ENCODE measurements at places on chromosomes 5 and 9.

- no peak for DNase-seq
These were observed 151.0 kb upstream of the PAPPA start for GRCh38 chr9:116002624-116003023.

GRCh38 chr9:98594546-98595160 lies 114.1 kb downstream of the GABBR2 start:
- no peak for DNase-seq

GRCh38 chr5:32339878-32340277 lies 27.1 kb upstream of the MTMR12 start:
- DNase-seq, result no peak

GRCh38 chr5:32110111-32110696 lies 63.9 kb downstream of the GOLPH3 start:
- DNase-seq, result no peak

- DNase-seq, result no peak
These were observed 51.9 kb upstream of the SH3PXD2B start for GRCh38 chr5:172506251-172506650.

- no peak for DNase-seq
These were observed 11.6 kb downstream of the NIPSNAP3B start for GRCh38 chr9:104775574-104775936.

- DNase-seq, result no peak
These were observed 22.7 kb downstream of the SWI5 start for GRCh38 chr9:128298535-128299482.

DNA sequence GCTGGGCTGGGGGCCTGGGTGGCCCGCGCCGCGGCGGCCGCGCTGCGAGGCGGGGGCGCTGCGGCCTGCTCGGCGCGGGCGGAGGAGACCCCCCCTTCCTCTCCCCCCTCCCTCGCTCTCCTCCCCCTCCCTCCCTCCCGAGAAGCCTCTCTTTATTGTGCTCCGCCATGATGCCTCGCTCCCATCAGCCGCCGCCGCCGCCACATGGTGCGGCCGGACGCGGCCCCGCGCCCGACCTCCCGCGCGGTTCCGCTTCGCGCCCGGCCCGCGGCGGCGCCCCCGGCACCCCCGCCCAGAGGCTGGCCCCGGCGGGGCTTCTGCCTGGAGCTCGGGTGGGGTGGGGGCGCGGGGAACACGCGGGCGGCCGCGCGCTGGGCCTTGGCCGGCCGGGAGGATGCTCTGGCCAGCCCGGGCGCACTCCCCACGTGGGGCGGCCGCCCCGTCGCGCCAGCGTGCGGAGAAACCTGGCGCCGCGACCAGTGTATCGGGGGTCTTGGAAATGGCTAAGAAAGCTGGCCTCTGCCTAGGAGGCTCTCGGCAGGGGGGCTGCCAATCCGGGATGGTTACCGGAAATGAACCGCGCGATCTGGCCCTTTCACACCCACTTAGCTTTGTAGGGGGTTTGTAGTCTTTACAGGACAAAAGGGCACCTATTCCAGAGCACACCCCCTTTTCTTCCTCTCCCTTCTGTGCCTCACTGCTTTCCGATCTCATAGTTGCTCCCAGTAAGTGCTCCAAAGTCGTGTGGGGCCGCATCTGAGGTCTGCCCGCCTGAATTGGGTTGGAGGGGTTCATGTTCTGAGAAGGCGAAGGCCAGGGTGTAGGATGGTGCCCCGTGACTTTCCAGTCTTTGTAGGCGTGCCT lies 1.0 kb downstream of the SET start:
- peak; percentile 24 for DNase-seq

DNA sequence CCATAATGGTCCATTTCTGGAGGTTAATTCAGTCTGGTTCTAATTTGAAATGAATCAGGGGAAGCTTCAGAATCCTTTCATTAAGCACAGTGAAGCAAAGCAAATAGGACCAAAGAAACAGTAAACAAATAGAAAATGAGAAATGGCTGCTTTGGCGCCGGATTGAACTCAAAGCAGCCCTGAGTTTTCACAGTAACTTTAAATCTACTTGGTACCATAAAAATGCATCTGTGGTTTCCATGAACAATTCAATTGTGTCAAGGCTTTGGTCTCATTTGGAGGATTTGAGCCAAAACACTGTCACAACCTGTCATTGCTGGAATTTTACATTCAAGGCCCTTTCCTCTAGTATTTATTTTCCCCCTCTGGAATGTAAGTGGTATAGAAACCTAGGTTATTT lies 25.9 kb upstream of the DAPK1 start:
- no peak for DNase-seq

DNA sequence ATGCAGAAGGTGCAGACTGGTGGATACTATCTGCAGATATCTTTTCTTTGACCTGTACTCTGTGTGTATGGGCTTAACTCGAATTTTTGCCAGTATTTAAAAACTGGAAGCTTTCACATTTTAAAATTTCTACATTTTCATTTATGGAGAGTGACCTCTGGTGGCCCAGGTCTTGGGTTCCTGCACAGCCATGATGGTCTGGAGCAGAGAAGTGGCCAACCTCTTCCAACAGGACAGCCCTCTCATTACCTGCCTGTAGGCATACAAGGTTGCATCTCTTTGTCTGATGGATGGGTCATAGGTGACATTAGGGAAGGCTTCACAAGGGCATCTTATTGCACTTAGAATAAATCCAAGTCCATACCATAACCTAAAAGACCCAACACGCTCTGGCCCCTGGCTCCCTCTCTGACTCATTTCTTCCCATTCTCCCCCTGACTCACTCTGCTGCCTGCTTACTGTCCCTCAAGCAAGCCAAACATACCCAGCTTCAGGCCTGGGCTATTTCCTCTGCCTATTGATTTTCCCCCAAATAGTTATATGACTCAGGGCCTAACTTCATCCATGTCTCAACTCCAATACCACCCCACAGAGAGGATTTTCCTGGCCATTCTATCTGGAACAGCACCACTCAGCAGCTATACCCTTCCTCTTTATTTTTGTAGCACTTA lies 113.3 kb upstream of the SLC1A3 start:
- DNase-seq, result no peak

- DNase-seq, result no peak
These were observed 275.2 kb upstream of the IRX1 start for GRCh38 chr5:3320317-3320875.

GRCh38 chr9:73962792-73963191 lies 534.3 kb upstream of the RORB start:
- no peak for DNase-seq

DNA sequence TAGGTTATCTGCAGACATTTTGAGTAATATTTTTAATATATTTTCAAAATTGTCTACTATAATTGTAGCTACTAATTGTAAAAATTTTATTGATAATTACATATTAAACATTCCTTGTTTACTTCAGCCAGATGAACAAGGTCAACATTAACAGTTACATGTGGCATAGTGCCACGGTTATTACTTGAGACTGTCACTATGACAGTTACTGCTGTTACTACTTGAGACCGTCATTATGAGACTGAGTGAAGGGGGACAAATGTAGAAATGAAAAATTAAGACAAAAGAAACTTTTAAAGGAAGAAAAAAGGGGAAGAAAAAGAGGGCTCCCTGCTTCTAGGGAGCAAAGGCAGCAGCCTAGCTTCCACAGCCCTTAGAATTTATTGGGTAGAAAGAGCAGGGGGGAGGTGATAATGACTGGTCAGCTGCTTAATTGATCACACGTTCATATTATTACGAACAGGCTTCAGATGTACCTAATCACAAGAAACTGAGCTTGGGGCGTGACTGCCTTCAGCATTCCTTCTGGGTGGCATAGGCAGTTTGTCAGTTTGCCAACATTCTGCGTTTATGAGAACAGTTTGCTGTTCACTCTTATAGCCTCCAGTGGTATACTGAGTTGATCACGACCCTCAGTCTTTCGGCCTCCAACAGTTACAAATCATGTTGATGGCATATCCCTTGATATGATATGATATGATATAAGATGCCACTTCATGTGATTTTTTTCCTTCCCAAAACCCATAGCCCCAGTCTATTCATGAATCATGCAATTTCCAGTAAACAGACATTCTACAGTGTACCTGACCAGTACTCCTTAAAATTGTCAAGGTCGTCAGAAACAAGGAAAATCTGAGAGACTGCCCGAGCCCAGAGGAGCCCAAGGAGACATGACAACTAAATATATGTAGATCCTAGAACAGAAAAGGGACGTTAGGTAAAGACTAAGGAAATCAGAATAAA lies 13.1 kb downstream of the MARCHF6 start:
- no peak for DNase-seq

GRCh38 chr5:141742866-141743851 lies 61.1 kb upstream of the ARAP3 start:
- no peak for DNase-seq

DNA sequence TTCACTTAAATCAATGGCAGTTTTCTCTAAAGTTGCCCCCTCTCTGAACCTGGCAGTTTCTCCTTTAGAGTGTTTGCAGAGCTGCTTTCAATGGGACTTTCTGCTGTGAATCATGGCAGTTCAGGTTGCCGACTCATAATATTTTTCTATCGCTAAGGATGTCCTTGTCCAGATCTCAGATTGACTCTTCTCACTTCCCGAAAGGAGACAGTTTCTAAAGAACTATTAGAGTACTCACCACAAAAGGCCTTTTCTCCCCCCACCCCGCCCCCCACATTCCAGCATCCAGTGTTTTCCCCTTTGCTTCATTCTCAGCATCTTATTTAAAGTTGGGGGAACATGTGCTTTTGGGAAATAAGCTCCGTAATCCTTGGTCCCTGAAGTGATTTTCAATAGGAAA lies 443.5 kb upstream of the KLF4 start:
- peak; percentile 54 for DNase-seq

- DNase-seq, result peak; percentile 90
These were observed 258.0 kb downstream of the NR3C1 start for GRCh38 chr5:143145243-143146160.
